ENCODE measurements at places on chromosomes 13 and 19.

- no peaks in the 10 kb centered on the region for H3K27me3 ChIP-seq
- no peaks in the 10 kb centered on the region for H3K36me3 ChIP-seq
- no peaks in the 10 kb centered on the region for H3K4me1 ChIP-seq
- H3K27ac ChIP-seq, result no peak overlapping the region
These were observed 43.4 kb upstream of the N4BP2L1 start for GRCh38 chr13:32471187-32471922.

- no peak for DNase-seq
- H3K36me3 ChIP-seq, result no peaks in the 10 kb centered on the region
These were observed 126.4 kb downstream of the SPRY2 start for GRCh38 chr13:80214521-80214991.

DNA sequence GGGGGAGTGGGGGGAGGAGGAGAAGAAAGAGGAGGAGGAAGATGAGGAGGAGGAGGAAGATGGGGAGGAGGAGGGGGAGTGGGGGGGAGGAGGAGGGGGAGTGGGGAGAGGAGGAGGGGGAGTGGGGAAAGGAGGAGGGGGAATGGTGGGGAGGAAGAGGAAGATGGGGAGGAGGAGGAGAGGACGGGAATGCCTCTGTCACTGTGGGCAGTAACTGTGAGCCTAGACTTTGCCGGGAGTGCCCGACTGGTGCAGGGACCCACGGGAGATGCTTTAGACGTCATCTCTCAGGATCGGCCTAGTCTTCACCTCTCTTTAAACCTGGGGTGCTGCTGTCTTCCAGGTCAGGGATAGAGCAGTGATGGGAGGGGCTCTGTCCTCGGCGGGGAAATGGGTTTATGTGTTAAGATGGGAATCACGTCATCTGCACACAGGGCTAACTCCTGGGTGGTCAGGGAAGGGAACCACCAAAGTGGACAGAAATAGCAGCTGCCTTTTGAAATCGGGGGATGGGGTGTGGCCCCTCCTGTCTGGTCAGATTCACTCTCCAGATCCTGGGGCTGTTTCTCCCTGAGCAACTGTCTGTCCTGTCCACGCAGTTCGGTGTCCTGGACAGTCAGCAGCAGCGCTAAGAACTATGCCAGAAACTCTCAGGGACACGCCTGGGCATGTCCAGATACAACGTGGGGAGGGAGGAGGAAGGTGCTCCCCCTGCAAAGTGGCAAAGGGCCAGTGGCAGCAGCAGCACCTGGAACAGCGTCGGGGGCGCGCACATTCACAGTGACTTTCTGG is 26.9 kb downstream of the GAS6 start:
- H3K27me3 ChIP-seq, result no peaks in the 10 kb centered on the region
- no peak overlapping the region for H3K27ac ChIP-seq
- DNase-seq, result no peak
- no peaks in the 10 kb centered on the region for H3K36me3 ChIP-seq
- H3K4me3 ChIP-seq, result no peak overlapping the region

DNA sequence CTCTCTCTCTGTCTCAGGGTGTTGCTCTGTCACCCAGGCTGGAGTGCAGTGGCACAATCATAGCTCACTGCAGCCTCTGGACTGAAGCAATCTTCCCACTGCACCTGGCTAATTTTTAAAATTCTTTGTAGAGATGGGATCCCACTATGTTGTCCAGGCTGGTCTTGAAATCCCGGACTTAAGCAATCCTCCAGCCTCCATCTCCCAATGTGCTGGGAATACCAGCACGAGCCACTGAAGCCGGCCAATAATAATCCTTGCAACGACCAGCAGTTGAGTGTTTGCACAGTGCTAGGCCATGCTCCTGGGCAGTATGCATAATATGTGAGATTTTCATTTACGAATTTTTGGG is 640 bp upstream of the EPOR start:
- peaks cover 13% of the 10 kb centered on the region for H3K27me3 ChIP-seq
- H3K4me1 ChIP-seq, result peaks cover 25% of the 10 kb centered on the region
- no peaks in the 10 kb centered on the region for H3K36me3 ChIP-seq
- no peak overlapping the region for H3K27ac ChIP-seq
- DNase-seq, result no peak
- no peak overlapping the region for H3K4me3 ChIP-seq

DNA sequence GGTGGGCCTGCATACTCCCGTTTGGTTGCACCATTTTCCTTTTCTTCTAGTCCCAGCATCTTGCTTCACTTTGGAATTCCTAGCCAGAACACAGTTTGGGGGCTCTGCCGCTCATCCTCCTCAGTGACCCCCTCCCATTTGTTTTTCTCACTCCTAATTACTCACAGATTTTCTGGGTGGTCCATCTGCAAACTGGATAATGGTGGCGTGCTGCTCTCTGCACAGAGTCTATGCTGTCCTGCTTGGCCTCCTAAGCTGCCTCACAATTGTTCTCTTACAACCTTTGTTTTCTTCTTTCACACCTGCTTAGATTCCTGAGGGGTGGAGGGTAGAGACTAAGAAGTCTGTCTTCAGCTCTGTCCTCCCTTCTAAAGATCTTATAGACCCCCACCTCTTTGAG is 80.8 kb downstream of the SHISA2 start:
- H3K4me3 ChIP-seq, result no peak overlapping the region
- H3K36me3 ChIP-seq, result no peaks in the 10 kb centered on the region
- peaks cover 6% of the 10 kb centered on the region for H3K4me1 ChIP-seq
- no peaks in the 10 kb centered on the region for H3K27me3 ChIP-seq
- no peak for DNase-seq

GRCh38 chr19:35116072-35116801 is 614 bp downstream of the FXYD3 start:
- no peak overlapping the region for H3K4me3 ChIP-seq
- H3K27ac ChIP-seq, result no peak overlapping the region
- DNase-seq, result no peak
- H3K36me3 ChIP-seq, result no peaks in the 10 kb centered on the region
- peaks cover 3% of the 10 kb centered on the region for H3K27me3 ChIP-seq

- peak overlapping the region; percentile 66 for H3K4me3 ChIP-seq
- H3K27ac ChIP-seq, result peak overlapping the region; percentile 66
- H3K27me3 ChIP-seq, result no peaks in the 10 kb centered on the region
- H3K4me1 ChIP-seq, result peaks cover 15% of the 10 kb centered on the region
These were observed 12.4 kb downstream of the MAST3 start for GRCh38 chr19:18109733-18110608.

- H3K4me1 ChIP-seq, result peaks cover 5% of the 10 kb centered on the region
- no peak overlapping the region for H3K4me3 ChIP-seq
- no peak for DNase-seq
- H3K27ac ChIP-seq, result no peak overlapping the region
These were observed 54.0 kb downstream of the DOCK9 start for GRCh38 chr13:98923641-98924397.

DNA sequence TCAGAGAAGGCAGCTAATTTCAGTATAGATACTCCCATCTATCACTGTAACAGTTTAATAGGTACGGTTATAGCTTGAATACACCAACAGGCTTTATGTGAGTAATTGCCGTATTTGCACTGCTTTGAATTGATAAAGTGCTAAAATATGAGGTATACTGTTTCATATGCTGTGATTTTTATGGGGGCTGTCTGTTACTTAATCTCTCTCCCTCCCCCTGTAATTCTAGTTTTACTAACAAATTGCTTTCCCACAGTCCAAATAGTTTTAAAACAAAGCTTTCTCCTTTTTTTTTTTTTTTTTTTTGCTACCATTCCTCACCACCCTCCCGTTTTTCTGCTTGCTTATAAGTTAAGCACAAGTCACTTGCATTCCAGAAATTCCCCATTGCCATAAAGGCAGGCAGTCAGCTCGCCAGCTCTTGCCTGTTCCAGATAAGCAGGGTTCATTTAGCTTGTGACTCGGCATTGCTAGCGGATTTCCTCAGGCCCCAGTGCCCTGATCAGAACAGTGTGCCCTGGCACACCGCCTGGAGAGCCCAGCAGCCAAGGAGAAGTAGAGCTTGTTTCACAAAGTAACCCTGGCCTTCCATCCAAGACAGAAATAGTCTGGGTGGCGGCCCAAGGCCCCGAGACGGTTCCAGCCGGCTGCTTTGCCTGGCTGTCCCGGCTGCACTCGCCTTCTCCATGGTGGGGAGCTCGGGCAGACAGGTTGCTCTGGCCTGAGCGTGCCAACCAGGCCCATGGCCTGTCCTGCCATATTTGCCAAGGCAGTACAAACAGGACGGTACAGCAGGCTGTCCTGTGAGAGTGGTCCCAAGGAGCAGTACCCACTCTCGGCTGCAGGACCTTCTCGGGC is 43.5 kb upstream of the NPAS1 start:
- no peaks in the 10 kb centered on the region for H3K4me1 ChIP-seq
- H3K27me3 ChIP-seq, result no peaks in the 10 kb centered on the region
- DNase-seq, result no peak
- H3K4me3 ChIP-seq, result no peak overlapping the region
- no peak overlapping the region for H3K27ac ChIP-seq
- H3K36me3 ChIP-seq, result no peaks in the 10 kb centered on the region

Data from effector memory CD4-positive, alpha-beta T cell (primary cell).